ENCODE measurements at places on chromosomes 1 and 21.
A peak's percentile ranks its signal among the peaks of the same experiment; 100 is the strongest.

GRCh38 chr1:78095593-78095992, 49.8 kb downstream of the GIPC2 start:
- DNase-seq = no peak

DNA sequence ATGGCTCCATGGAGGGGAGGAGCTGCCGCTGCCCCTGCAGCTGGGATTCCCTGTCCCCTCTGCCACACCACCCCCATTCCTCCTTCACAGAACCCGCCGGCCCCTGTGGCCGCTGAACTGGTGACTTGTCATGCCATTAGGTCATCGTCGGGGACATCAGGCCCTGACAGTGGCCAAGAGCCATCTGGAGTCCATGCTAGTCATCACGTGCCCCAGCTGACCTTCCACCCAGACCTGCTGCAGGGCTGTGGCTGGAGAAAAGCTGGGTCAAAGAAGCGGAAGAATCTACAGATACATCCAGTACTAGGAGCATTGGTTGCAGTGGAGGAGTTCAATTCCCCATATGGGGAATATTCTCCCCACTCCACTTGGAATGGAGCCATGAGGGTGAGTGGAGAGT, 78.1 kb downstream of the KCNJ15 start:
- no peak for DNase-seq

- no peak for DNase-seq
Observed at GRCh38 chr1:3986686-3987218, 86.7 kb upstream of the C1orf174 start.

DNA sequence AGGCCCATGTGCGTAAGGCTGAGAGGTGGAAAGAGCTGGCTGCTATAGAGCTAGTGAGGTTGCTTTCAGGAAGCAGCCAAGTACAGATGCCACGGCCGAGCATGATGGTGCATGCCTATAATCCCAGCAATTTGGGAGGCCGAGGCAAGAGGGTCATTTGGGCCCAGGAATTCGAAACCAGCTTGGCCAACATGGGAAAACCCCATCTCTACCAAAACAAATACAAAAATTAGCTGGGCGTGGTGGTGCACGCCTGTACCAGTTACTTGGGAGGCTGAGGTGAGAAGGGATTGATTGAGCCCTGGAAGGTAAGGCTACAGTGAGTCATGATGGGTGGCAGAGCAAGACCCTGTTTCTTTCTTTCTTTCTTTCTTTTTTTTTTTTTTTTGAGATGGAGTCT, 2.7 kb downstream of the CCDC24 start:
- DNase-seq = no peak

DNA sequence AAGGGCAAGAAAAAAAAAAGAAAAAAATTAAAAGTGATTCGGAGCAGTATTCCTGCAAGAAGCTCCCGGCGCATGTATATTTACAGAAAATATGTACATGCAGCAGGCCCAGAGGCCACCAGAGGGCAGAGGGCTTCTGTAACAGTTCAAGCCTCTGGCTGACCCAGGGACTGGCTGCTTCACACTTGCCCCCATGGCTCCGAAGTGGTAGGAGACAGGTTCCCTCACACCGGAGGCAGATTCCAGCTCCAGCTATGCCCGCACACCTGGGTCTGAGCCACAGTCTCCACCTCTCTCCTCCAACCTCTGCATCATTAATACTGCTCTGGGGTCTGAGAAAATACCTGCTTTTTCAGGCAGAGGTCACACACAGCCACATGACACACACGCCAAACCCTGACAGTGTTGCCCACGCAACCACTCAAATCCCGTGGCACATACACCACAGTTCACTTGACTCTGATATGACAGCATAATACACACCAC, 2.2 kb upstream of the ARHGAP30 start:
- peak; percentile 86 for DNase-seq

GRCh38 chr1:199931666-199932377, 95.7 kb upstream of the NR5A2 start:
- DNase-seq = peak; percentile 17

DNA sequence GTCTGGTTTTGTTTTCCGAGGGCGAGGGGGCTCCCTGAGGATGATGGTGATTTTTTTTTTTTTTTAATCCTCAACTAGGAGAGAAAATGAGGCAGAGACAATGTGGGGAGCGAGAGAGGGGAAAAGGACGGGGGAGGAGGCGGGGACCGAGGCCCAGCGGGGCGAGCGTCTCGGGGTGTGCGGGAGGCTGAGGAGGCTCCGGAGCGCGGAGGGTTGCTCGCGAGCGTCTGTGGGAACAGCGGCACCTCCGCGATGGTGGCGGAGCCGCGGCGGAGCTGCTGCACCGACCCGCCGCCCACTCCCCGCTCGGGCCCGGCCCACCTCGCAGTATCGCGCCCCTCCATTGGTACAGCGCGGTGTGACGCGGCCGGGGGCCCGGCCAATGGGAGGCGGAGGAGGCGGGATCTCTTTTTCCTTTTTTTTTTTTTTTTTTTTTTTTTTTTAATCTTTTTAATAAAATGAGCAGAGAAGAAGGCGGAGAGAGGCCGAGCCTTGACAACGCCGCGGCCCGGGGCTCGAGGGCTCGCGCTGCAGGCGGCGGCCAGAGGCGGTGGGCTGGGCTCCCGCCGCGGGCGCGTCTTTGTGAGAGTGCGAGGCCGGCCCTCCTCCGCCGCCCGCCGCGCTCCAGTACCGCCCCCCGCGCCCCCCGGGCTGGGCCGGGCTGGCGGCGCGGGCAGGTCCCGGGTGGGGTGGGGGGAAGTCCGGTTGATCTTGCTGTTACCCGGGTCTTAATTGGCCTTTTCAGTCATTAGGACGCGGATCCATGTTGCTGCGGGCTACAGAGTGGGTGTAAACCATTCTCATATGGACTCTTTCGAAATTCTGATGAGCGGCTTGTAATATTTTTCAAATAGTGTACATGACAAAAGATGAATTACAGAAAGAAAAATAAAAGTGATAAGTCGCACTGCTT, at the start of gene RERE:
Gene RERE (minus strand): TSS at position 229 of the 913 bp plus-strand sequence.
- DNase-seq = peak; percentile 95

- peak; percentile 98 for DNase-seq
Observed at GRCh38 chr1:28232558-28233263, at the start of gene DNAJC8. Gene DNAJC8 (minus strand): TSS chr1:28233029. CDS start chr1:28232998, 31 bp downstream.

GRCh38 chr1:102595106-102595505, 513.2 kb downstream of the COL11A1 start:
- no peak for DNase-seq

DNA sequence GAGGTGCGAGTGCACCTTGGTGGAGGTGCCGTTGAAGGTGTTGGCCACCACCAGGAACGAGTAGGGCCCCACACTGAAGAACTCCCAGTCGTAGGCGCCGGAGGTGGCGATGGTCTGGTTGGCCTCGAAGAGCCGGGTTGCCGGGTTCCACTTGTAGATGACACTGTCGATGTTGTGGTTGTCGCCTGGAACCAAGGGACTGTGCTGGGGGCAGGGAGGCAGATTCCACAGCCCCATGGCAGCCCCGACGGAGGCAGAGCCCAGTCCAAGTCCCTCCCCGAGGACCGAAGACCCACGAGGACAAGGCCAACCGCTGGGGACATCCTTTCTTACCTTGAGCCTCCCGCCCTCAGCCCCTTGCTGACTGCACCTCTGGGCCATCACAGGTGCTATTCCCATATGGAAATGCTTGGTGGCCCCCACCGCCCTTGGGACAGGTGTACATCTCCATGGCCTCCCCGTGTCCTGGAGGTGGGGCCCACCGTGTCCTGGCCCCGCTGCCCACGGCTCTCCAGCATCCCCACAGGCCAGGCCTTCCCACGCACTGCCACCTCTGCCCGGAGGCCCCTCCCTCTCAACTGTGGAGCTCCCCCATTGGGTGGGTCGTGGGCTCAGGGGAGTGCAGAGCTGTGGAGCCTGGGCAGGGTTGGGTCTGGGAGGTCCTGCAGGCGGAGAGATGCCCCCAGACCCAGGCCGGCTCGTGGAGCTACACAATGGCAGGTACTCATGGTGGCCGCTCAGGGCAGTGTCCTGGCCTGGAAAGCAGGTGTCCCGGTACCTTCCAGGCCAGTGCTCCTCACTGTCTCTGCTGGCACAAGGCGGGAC, 17.9 kb downstream of the KRTAP10-1 start:
- no peak for DNase-seq
